ENCODE measurements at places on chromosomes 2 and 18. TPM values are rescaled to one million over a fixed set of nuclear protein-coding genes. Genes with fewer than 3 reads are reported as not detected.

GRCh38 chr2:10548626-10549025 lies 100.5 kb upstream of the ODC1 start:
- DNase-seq = no peak

- DNase-seq = no peak
Measured at GRCh38 chr2:107806901-107807300, 19.8 kb upstream of the RGPD4 start.

DNA sequence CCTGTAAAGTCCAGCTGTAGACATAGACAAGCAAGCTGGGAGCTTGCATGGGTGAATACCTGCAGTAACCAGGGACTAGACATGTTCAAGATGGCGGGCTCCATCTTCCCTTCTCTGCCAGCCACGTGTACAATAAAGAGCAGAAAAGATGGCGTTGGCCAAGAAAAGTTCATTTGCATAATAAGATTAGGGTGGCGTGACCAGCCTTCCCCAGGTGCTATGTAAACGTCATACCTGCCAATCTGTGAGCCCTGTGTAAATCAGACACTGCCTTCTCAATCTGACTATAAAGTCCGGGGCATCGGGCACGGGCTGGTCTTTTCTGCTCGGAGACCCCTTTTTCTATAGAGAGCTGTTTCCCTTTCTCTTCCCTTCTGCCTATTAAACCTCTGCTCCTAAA lies 101.6 kb upstream of the XPO1 start:
- DNase-seq = no peak

DNA sequence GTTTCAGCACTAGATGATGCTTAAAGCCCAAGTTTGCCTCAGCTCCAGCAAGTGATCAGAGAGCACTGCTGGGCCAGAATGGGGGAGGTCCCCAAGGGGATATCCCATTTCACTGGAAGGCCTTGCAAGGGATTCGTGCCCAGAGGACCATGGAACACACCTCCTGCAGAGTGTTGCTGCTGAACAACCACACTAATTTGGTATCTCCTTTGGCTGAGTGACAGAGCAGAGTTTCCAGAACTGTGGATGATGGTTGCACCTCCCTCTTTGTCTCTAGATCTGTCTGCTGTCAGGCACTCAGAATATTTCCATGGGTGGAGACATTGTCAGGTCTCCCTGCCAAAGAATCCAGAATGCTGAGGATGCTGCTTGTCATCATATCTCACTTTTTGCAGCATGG lies 484.8 kb upstream of the NETO1 start:
- no peak for DNase-seq

- no peak for DNase-seq
Measured at GRCh38 chr2:23976883-23977282, 33.0 kb upstream of the MFSD2B start.

DNA sequence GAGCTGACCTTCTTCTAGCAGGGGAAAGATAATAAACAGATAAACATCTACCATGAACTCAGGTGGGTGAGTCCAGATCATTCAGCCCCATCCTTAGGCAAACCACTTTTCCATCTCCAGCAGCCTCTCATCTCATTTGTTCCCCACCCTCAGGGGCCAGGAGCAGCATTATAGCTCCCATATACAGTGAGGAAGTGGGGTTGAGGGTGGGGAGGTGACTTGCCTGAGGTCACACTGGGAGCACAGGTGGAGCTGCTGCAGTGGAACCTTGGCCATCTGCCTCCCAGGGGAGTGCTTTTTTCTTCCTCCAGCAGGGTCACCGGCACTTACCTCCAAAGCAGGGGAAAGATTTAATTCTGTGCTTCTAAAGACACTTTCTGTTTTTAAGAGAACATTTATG lies 212.5 kb upstream of the SMAD2 start:
- DNase-seq = no peak

- DNase-seq = no peak
Measured at GRCh38 chr18:36501100-36501499, 203.6 kb downstream of the FHOD3 start.

DNA sequence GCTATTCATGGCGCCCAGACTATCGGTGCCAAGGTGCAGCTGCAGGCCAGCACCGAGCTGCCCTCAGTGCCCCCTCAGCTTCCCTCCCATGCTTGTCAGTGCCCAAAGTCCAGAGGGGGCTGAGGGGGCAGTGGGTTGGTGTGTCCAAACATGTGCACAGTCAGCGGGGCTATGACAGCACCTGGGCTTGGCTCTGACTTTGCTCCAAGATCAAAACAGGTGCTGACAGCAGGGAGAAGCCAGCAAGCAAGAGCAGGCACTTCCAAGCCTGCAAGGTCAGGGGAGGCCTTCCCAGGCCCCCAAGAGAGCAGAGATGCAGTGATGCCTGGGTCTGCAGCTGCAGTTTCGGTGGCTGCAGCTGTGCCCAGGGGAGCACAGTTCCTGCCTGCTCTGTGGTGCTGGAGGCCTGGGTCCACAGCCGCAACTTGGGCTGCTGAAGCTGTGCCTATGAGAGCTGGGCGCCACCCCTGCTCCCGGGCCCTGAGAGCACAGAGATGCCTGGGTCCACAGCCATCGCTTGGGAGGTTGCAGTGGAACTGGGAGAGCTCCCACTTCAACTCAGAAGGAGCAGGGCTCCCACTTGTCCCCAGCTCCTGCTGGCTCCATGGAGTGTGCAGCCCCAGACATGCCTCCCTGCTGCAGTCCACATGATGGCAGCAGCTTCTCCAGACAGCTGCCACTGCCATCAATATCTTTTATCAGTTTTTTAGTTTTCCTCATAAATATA lies 775.3 kb upstream of the POU3F3 start:
- DNase-seq = no peak

GRCh38 chr2:20421988-20422370 lies 24.9 kb upstream of the RHOB start:
- DNase-seq = peak; percentile 96

- DNase-seq = no peak
Measured at GRCh38 chr2:3959372-3959771, 256.0 kb downstream of the DCDC2C start.

DNA sequence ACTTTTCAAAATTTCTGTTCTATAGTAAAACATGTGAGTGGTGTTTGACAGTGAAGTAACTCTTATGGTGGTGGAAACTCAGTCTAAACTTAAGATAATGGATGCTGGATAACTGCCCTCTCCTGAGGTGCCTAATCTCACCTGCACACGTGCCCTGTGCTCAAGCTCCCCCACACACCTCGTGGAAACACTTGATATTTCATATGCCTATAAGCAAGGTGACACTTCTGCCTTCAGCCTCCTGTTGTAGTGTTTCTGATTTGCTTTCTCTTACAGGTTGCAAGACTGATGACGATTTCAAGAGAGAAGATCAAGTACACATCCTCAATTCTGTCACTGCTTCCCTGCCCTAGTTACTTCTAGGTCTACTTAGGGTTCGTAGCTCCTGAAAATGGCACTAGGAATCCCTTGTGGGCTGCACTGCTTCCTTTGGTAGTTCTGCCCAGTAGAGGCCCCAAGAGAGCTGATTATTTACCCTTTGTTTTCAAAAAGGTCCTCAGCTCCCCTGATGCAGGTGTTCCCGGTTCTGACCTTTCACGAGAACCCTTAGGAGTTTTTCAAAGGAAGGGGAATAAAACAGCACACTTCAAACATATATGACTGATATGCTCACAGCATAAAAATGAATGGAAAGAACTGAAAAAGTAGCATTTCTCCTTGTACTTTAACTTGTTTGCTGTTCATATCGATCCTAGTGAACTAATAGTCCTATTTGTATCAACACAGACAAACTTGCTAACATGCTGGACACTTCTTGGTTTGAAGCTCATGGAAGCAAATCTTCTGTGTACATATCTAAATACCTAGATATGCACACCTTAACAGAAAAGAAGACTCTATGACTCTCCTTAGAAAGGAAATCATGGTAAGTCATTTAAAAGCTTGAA lies 6.7 kb downstream of the CAVIN2 start:
- DNase-seq = no peak

DNA sequence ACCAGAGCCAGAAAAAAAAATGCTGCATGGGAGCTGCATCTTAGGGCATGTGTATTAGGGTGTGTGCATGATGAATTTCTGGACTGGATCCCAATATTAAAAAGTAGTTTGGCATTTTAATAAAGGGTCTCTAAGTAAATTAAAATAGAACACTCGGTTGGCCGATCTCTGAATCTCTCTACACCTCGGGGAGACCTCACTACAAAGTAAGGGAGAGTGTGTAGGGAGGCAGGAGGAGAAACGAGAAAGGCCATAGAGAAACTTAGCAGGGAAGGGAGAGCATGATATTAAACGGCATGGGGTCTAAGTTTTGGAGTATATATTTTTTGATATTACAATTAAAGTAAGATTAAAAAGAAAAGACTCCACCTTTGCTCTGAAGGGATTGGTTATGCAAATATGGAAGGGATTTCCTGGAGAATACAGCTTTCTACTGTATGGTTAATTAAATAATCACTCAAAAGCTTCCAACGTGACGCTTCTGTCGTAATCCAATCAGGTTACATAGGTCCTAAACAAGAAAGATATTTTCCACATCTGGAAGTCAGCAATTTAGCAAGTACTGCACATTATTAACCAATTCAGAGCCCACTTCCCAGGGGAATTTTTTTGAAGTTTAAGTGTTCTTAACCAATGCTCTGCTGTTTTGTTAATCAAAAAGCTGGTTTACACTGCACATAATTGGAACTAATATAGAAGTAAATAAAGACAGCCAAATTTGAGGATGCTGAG lies 1.0 kb upstream of the ZEB2 start:
- DNase-seq = no peak

DNA sequence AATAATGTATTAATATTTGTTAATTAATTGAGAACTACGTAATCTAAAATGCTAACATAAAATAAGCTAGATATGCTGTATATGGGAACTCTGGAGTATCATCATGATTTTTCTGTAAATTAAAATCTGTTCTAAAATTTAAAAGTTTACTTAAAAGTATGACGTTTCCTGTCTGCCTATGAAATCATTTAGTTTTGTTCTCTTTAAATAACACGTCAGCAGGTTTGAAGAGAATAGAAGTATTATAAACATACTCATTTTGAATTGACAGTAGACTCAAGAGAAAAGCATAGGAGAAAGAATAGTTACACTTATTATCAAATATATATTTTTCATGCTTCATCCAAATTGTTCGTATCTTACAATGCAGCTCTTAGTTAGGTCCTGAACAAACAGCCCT lies 19.1 kb upstream of the ZNF804A start:
- DNase-seq = no peak

The RGPD3 gene
- 2.2 TPM for total RNA-seq

The TUBA3E gene
- total RNA-seq = not detected

The AP1S3 gene
- 9.5 TPM for total RNA-seq

The TMEFF2 gene
- total RNA-seq = not detected

The SLC40A1 gene
- total RNA-seq = 42.2 TPM

The UGT1A4 gene
- not detected for total RNA-seq

The SCYGR8 gene
- not detected for total RNA-seq

The RSAD2 gene
- 4.8 TPM for total RNA-seq

The UNC80 gene
- under 0.01 TPM for total RNA-seq
